ENCODE measurements at places on chromosomes 4 and X.

DNA sequence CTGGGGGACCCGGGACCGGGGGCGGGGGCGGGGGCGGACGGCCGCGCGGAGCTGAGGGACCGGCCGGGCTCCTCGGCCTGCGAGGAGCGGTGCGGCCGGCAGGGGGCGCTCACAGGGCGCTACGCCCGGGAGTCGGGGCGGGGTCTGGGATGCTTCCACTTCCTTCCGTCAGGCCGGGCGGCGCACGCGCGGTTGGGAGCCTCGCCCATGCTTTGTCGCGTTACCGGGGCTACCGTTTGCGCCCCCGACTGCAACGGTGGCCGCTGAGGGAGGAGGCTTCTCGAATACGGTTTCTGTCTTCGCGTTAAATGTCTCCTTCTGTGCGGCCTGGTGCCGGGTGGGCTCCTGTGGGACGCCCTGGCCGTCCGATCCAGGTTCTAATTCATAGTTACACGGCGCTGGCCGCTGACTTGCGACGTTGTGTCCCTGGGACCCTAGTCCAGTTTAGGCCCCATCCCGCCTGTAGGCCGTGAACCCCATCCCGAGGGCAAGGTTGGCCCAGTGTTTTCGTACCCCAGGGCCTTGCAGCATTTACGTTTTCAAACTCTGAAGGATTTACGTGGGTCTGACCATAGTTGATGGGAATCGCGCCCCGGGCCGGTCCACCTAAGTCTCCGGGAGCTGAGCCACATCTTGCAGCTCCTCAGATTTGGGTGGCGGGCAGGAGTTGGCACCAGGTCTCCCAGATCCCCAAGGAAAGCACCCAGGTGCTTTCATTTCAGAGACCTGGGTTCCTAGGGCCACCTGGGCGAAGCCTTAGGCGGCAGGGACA lies 549 bp downstream of the MSL3 start:
- peak; percentile 79 for DNase-seq

DNA sequence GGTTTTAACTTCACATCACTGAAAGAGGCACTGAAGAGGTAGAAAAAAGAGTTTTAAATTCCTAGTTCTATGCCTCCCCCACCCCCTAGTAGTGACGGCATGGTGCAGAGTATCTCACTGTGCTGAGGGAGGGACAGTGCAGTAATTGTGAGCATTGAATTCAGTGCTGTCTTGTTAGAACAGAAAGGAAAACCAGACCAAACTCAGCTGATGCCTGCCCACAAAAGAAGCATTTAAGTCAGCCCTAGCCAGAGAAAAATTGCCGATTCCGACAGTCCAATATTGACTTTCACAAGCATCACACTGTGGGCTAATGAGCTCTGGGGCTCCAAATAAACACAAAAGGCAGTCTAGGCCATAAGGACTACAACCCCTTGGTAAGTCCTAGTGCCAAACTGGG lies 417.7 kb downstream of the AR start:
- DNase-seq = no peak

DNA sequence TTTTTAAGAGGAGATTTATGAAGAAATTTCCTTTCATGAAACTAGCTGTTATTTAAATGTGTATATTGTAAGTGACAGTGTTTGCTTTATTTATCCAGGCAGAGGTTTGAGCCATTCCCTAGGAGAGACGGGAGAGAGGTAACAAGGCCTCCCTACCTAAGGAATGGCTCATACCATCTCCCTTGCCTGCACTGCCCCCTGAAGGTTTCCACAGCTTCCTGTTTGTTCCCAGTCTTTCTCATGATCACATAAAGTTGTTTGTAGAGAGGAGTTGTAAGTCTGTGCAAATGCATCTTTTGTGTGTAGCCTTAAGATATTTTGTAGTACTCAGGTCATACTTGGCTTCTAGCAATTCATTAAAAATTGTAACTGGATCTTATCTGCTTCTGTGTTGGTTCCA lies 1504.5 kb upstream of the PCDH10 start:
- DNase-seq = no peak

- no peak for DNase-seq
Measured at GRCh38 chr4:80781431-80781830, 249.1 kb upstream of the BMP3 start.

- no peak for DNase-seq
Measured at GRCh38 chr4:26176598-26177149, 144.1 kb upstream of the RBPJ start.

DNA sequence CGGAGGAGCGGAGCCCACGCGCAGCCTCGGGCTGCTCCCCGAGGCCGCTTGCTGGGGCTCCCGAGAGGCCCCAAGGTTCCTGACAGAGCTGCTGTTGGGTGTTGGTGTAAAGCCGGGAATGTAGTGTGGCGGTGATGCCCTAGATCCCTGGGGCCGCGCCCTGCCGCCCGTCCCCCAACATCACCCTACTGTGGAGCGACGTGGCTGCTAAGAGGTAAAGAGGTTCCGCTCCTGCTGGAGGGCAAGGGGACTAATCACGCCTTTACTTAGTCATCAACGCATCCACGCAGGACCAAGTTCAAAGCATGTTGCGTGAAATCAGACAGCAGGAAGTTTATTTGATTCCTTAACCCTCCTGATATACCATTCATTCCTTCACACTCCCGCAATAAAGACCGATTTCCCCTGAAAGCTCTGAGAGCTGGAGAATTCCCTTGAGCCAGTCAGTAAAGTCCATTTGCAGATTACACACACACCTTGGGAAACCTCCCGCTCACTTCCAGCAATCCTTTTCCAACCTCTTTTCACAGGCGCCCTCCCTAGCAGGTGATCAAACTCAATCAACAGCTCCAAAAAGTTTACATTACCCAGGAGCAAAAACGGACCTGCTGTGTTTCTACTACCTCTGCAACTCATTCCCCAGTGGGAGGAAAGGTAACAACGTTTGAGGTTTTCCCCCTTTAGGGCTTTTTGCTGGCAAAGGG lies 579 bp upstream of the GABRA2 start:
- no peak for DNase-seq

DNA sequence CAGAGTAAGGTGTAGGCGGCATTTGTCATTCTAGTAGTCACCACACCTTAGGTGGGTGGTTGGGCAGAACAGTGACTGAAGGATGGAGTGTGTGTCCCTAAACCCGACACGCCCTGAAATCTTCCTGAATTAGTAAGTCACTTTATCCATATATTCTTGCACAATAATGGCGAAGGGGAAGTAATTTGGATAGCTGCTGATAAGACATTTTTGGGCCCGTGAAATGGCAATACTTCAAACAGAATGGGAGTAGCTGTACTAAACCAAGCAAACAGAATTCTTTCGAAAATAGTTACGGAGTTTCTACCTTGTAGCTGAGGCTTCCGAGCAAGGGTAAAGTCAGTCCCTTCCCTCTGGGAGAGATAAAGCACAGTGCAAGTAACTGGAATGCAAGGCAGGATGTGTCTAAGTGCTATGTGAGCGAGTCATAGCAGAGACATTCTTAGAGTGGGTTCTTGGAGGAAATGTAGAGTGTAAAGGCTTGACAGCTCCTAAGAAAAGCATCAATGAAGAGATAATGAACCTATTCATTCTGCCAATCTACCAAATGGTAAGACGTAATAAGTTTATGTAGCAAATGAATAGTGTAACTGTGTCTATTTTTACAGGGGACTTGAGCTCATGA lies 72.8 kb downstream of the CLCN5 start:
- no peak for DNase-seq

GRCh38 chr4:165874072-165874790 lies 1.2 kb downstream of the TLL1 start:
- DNase-seq = no peak

GRCh38 chr4:94743838-94744237 lies 13.9 kb upstream of the BMPR1B start:
- DNase-seq = no peak

Data from germinal center (tissue), 1 donor.